ENCODE measurements at places on chromosomes 7 and 10.

GRCh38 chr7:17996442-17997223, 31.0 kb downstream of the PRPS1L1 start:
- H3K27ac ChIP-seq = no peak overlapping the region
- no peak overlapping the region for H3K4me3 ChIP-seq
- no peak for DNase-seq
- H3K4me1 ChIP-seq = no peaks in the 10 kb centered on the region
- no peaks in the 10 kb centered on the region for H3K36me3 ChIP-seq

DNA sequence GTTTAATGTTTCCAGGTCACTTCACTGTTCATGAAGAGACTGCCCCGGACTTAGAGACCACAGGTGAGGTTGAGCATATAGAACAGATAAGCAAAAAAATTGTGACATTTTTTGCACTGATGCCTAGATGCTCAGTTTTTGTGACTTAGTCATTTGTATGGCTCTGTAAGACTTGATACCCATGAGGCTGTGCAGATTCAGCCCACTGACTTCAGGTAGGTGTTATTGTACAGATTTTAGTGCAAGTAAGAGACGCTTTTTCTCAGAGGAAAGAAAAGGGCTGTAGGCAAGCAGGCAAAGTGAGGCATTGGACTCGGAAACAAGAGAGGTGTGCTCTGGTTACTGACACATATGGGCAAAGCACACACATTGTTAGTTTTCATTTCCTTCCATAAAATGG, 820.1 kb upstream of the SORCS1 start:
- DNase-seq = no peak
- no peaks in the 10 kb centered on the region for H3K4me1 ChIP-seq
- H3K4me3 ChIP-seq = no peak overlapping the region
- H3K27ac ChIP-seq = no peak overlapping the region
- no peaks in the 10 kb centered on the region for H3K27me3 ChIP-seq

DNA sequence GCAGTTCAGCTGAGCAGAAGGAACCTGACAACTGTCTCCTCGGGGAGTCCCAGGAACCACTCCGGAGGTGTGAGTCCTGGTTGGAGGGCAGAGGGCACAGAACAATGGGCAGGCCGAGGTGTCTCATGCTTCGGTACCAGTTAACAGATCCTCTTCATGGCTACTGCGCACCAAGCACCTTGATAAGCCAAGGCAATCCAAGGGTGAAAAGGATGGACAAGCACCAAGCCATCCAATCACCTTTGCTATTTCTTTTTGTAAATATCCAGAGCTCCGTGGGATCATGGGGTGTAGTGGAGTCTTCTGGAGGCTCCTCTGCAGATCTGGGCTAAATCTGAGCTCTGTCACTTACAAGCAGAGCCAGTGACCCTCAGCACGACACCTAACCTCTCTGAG, 233.5 kb downstream of the WDR11 start:
- no peaks in the 10 kb centered on the region for H3K4me1 ChIP-seq
- H3K27ac ChIP-seq = no peak overlapping the region
- no peak overlapping the region for H3K4me3 ChIP-seq
- DNase-seq = no peak

- no peak overlapping the region for H3K27ac ChIP-seq
- no peak for DNase-seq
- no peak overlapping the region for H3K4me3 ChIP-seq
- no peaks in the 10 kb centered on the region for H3K27me3 ChIP-seq
- H3K4me1 ChIP-seq = no peaks in the 10 kb centered on the region
These were observed 37.6 kb upstream of the NCAPG2 start for GRCh38 chr7:158742065-158742821.

GRCh38 chr10:1434202-1434601, 303.1 kb downstream of the ADARB2 start:
- no peak for DNase-seq
- no peaks in the 10 kb centered on the region for H3K36me3 ChIP-seq
- H3K4me3 ChIP-seq = no peak overlapping the region
- H3K27ac ChIP-seq = no peak overlapping the region
- H3K4me1 ChIP-seq = no peaks in the 10 kb centered on the region
- H3K27me3 ChIP-seq = no peaks in the 10 kb centered on the region

GRCh38 chr7:116776610-116777289, 85.6 kb upstream of the CAPZA2 start:
- peaks cover 24% of the 10 kb centered on the region for H3K4me1 ChIP-seq
- H3K27ac ChIP-seq = no peak overlapping the region
- no peaks in the 10 kb centered on the region for H3K27me3 ChIP-seq
- no peak overlapping the region for H3K4me3 ChIP-seq

DNA sequence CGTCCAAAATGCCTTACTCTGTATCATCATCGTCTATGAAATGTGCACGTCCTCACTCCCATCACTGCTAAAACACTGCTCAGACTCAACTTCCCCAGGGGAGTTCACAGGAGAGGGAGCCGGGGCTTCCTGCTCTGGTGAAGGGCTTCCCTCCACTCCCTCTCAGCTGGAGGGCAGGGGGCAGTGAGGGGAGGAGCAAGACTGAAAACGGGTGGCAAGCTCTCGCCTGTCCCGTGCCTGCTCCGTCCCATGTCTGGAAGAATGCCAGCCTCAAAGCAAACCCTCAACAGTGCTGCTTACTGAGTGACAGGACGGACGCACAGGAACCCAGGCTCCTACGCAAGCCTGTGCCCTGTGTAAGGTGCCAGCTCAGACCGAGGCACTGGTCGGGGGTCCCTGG, 25.1 kb downstream of the PRKAG2 start:
- H3K27me3 ChIP-seq = no peaks in the 10 kb centered on the region
- H3K36me3 ChIP-seq = no peaks in the 10 kb centered on the region
- H3K27ac ChIP-seq = no peak overlapping the region

Data from thoracic aorta (tissue), 2 donors.